ENCODE measurements at places on chromosomes 16 and 17.

DNA sequence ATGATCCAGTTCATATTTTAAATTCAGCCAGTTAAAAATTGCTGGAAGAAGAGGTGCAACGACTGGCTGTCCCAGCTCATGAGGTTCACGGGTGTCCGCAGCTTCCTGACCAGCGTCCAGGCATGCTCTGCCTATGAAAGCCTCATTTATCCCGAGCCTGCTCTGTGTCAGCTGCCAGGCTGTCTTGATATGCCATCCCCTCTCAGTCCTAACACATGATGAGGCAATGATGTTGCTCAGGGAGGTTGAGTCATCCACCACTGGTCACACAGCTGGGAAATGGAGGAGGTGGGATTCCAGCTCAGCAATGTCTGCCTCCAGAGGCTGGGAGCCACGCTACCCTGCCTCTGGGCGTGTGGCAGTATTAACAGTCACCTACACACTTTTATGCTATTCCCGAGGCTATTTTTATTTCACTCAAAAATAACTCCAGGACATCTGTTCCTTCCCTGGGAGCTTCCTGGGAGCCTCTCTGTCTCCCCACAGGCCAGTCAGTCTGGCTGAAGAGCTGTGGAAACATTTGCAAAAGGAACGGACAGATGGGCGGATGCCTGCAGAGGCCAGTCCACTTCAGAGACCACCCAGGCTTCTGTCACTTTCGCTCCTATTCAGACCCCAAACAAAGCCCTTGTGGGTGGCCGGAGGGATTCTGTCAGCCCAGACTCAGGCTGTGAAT, 22.5 kb downstream of the RAB11FIP4 start:
- DNase-seq: peak; percentile 39

GRCh38 chr17:31467502-31468256, 76.2 kb downstream of the RAB11FIP4 start:
- DNase-seq: no peak

- DNase-seq: no peak
Observed at GRCh38 chr16:50036426-50036825, 11.4 kb downstream of the CNEP1R1 start.

DNA sequence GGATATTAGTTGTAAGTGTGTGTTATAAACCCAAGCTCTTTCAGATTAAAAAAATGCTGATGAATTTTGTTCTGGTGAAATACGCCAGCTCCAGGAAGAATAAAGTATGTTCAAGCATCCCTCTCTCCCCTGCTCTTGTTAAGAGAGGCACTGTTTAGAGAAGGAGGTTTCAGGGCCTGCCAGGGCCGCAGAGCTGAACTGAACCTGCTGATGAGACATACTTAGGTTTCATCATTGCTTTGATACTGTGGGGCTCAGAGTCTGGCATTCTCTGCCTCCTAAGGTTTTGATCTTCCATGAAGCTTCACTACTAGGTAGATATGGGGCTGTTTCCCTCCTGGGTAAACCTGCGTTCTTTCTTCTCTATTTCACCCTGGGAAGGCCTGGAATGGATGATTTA, 175.3 kb upstream of the FAM20A start:
- no peak for DNase-seq

DNA sequence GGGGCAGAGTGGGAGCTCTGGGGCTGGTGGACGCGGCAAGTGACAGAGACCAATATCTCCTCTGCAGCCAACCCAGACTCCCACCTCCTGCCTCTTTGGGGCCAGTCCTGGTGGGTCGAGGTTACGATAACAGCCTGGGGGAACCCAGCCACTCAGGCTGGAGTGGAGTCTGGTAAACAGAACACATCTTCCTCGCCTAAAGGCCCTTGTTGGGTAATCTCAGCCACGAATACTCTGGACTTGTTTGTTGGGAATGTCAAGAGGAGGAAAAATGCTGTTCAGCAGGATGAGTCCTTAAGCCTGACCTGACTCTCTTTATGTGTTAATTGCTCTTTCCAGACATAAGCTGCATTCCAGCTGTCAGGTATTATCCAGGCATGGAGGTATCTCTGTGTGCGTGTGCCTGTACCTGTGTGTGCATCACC, 8.0 kb upstream of the SPNS2 start:
- DNase-seq: no peak

GRCh38 chr16:48824271-48824670, 214.3 kb upstream of the N4BP1 start:
- DNase-seq: no peak

- DNase-seq: no peak
Observed at GRCh38 chr17:78765821-78766220, 16.3 kb downstream of the CYTH1 start.

DNA sequence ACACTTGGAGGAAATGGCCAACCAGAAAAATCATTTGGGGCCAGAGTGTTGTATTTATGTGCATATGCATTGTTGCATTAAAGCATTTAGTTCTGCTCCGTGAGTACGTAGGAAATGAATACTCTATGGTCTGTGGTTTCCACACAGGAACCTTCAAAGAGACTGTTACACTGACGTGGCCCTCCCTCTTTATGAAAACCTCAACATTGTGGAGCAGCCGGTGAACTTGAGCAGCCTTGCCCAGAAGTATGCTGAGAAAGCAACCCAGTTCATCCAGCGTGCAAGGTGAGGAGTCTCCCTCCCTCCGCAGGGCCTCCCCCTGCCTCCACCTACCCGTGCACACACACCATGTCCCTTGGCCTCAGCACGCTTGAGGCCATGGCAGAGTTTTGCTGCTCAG, 65.2 kb downstream of the ARSG start:
- DNase-seq: no peak

GRCh38 chr16:5071341-5071680, 332 bp upstream of the ALG1 start:
- no peak for DNase-seq

DNA sequence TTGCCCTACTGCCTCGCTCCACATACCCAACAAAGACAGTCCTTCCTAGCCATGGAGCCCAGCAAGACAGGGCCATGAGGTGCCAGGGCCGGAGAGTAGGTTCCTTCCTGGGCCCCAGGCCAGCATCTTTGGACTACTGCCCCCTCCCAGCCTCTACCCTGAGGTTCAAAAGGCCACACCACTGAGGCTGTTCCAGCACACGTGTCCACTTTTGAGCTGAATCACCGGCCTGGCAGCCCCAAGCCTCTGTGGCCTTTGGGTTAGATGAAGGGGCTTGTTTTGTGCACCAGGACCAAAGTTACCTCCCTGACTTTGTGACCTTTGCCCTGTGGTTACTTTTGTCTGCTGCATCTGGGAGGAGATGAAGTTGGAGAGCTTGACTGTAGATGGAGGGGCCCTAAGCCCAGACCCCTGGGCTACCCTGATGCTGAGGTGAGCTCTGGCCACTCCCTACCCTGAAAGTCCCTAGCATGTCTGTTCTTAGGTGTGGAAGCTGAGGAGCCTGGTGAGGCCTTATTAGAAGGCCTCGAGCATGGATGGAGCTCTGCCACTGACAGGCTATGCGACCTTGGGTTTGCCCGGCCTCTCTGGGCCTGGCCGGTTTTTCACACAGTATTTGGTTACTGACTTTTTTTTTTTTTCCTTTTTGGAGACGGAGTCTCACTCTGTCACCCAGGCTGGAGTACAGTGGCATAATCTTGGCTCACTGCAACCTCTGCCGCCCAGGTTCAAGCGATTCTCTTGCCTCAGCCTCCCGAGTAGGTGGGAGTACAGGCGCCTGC, 12.0 kb downstream of the SEZ6 start:
- no peak for DNase-seq

- peak; percentile 76 for DNase-seq
Observed at GRCh38 chr17:79042421-79043190, 18.6 kb downstream of the C1QTNF1 start.

GRCh38 chr16:10791048-10791447, 27.5 kb downstream of the TVP23A start:
- no peak for DNase-seq

DNA sequence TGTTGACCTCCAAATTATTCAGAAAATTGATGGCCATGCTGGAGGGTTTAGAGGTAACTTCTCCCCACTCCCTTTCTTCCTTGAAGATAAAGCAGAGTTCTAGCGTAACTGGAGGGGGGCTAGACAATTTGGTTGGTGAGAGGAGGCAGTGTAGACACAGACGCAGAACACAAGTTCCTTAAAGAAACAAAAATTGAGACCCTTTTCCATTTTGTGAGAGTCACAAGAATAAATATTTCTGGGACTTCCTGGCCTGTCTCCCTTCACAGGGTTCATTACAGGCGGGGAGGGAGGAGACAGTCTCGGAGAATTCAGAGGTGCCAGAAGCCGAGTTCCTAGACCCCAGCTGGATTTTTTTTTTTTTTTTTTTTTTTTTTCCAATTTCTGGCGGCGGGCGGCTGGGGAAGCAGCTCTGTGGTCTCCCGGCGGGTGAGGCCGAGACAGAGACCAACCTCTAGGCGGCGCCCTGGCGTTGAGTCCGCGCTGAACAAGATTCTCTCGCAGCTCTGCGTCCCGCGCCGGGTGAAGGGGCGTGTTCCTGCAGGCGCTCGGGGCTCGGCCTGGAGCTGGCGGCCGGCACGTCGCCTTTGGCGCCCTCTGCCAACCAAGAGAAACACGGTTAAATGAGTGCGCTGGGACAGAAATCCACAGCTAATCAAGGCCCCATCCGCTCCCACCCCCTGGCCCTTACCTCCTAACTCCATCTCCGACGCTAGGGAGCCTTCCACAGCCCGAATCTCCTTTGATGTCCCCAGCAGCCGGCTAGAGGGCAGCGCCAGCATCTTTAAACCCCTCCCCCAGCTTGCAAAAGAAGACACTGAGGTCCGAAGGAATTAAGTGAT, 10.2 kb upstream of the HOXB9 start:
- peak; percentile 89 for DNase-seq

DNA sequence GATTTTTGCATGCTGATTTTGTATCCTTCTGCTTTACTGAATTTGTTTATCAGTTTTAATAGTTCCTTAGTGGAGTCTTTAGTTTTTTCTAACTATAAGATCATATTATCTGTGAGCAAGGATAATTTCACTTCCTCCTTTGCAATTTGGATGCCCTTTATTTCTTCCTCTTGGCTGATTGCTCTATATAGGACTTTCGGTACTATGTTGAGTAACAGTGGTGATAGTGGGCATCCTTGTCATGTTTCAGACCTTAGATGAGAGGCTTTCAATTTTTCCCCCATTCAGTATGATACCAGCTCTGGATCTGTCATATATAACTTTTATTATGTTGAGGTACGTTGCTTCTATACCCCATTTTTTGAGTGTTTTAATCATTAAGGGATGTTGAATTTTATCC, 224.5 kb upstream of the CNTNAP4 start:
- DNase-seq: no peak

DNA sequence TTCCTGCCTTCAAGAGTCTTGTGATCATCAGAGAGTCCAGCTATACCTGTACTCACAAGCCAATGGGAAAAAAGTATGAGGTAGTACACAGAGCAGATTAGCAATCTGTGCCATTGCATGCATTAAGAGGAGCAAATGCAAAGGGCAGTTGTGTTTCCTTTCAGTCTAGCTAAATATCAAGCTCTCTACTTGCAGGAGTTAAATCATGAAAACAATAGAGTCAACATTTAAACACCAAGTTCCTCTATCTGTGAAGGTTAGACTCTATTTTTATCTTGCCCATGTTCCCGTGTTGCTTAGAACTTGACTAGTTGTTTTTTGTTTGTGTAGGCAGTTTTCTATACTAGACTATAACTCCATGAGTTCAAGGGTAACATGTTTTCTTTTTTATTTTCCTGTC, 4.7 kb upstream of the FAM20A start:
- DNase-seq: no peak

DNA sequence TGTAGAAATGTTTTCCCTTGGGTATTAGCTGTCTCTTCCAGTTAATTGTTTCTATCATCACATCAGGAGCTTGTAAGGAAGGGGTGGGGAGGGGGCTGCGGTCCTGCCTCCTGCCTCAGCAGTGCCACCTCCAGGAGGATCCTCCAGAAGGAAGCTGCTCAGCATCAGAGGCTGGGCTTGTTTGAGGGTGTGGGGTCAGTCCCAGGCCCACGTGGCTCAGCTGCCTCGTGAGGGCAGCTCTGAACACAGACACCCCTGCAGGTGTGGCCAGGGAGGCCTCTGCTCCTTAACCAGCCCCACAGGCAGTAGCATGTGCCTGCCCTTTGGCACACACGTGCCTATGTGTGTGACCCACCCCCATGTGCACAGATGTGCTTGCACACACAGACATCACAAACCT, 46.3 kb downstream of the MRM1 start:
- no peak for DNase-seq

- DNase-seq: peak; percentile 39
Observed at GRCh38 chr16:72372087-72373045, 200.4 kb upstream of the PMFBP1 start.

DNA sequence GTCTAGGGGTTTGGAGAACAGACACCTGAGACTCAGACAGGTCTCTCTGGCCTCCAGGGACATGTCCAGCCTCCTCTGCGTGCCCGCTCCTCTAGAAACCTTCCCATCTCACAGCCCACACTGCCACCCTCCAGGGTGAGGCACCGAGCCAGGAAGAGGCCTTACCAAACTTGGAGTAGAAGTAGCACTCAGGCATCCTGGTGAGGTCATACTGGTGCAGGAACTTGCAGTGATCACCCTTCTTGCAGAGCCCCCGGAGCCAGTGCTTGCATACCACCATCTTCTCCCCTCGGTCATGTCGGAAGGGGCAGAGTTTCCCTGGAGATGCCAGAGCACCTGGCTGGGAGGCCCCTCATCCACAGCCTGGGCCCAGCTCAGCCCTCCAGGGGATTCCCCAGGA, 4.2 kb downstream of the CPSF4L start:
- peak; percentile 9 for DNase-seq

GRCh38 chr16:73735018-73735417, 561.6 kb upstream of the PSMD7 start:
- peak; percentile 88 for DNase-seq

- DNase-seq: no peak
Observed at GRCh38 chr16:57271867-57272495, 12.5 kb downstream of the PLLP start.

GRCh38 chr17:76845541-76846017, 22.6 kb upstream of the MGAT5B start:
- no peak for DNase-seq

GRCh38 chr16:71885261-71885650, 1.3 kb upstream of the ZNF821 start:
- DNase-seq: no peak

DNA sequence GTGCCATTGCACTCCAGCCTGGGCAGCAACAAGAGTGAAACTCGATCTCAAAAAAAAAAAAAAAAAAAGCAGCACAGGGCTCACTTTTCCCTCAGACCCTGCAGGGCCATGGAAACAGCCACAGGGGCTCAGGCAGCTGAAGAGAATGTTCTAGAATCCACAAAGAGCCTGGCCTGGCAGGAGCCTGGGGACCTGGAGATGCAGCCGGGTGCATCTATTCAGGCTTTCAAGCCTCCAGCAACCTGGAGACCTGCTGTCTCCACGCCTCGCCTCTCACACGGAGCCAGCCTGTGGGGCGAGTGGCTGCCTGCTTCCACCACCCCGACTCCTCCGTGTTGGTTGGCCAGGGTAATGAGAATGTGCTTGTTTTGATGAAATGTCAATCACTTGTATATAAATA, 44.0 kb upstream of the MEAK7 start:
- no peak for DNase-seq
